ENCODE measurements at places on chromosomes 7 and 10. TPM values are rescaled to one million over a fixed set of nuclear protein-coding genes. Genes with fewer than 3 reads are reported as not detected.

The BRAT1 gene
- total RNA-seq: 21.3 TPM

The TRPV6 gene
- not detected for total RNA-seq

The PLAU gene
- total RNA-seq: 26.0 TPM

The PVRIG gene
- not detected for total RNA-seq

The CH25H gene
- total RNA-seq: 0.57 TPM

The TSPAN12 gene
- total RNA-seq: 21.5 TPM

The FOXP2 gene
- 0.40 TPM for total RNA-seq

The BMS1 gene
- total RNA-seq: 34.5 TPM

The SCART1 gene
- total RNA-seq: 0.86 TPM

The CPA1 gene
- total RNA-seq: not detected

Measured in thoracic aorta endothelial cell (primary cell).